ENCODE measurements at places on chromosomes 16 and 17. TPM values are rescaled to one million over a fixed set of nuclear protein-coding genes. Genes with fewer than 3 reads are reported as not detected.

The SPIRE2 gene
- 5.5 TPM for total RNA-seq

The SLC6A2 gene
- total RNA-seq = 18.4 TPM

The SCARF1 gene
- 5.5 TPM for total RNA-seq

The PYY gene
- total RNA-seq = not detected

The LRRC37B gene
- total RNA-seq = 17.8 TPM

The DNASE1L2 gene
- 17.0 TPM for total RNA-seq

The GAS2L2 gene
- total RNA-seq = 0.24 TPM

The TP53TG3B gene
- total RNA-seq = not detected

The HS3ST3A1 gene
- 2.9 TPM for total RNA-seq

The SOCS1 gene
- total RNA-seq = 15.4 TPM

The KLHL11 gene
- 19.6 TPM for total RNA-seq

The C17orf78 gene
- total RNA-seq = not detected

The CNTROB gene
- total RNA-seq = 23.7 TPM

The KRTAP2-2 gene
- 8.2 TPM for total RNA-seq

The AFMID gene
- total RNA-seq = 78.3 TPM

The PLD2 gene
- total RNA-seq = 55.4 TPM

The C16orf92 gene
- not detected for total RNA-seq

The HID1 gene
- 13.4 TPM for total RNA-seq

The HBA2 gene
- total RNA-seq = 128 TPM

Measured in suprapubic skin (tissue), 4 donors.